ENCODE measurements at places on chromosomes 1 and 21. TPM values are rescaled to one million over a fixed set of nuclear protein-coding genes. Genes with fewer than 3 reads are reported as not detected.

DNA sequence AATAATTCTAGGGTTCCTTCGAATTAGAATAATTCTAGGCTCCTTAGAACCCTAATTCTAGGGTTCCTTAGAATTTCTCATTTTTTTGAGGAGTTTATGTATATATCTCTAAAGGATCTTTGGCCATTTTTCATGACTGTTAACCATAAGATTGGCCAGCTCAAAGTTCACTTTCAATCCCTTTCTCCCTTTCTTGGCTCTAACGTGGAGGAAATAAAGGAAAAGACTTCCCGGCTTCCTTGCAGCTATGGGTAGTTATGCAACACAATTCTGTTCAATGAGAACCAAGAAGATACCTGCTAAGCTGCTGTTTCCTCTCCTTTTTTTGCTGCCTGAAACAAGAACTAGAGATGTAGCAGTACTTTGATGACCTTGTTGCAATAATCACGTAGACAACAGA is 27.2 kb downstream of the SLC35A3 start:
- DNase-seq = no peak

- DNase-seq = no peak
Measured at GRCh38 chr1:15180189-15180588, 26.6 kb downstream of the TMEM51 start.

GRCh38 chr1:210920258-210920657 is 213.7 kb downstream of the KCNH1 start:
- DNase-seq = no peak

- no peak for DNase-seq
Measured at GRCh38 chr1:119594376-119594775, 53.7 kb downstream of the ZNF697 start.

GRCh38 chr1:97778718-97779117 is 142.1 kb downstream of the DPYD start:
- DNase-seq = no peak

- DNase-seq = peak; percentile 7
Measured at GRCh38 chr1:7127322-7128075, 342.2 kb downstream of the CAMTA1 start.

GRCh38 chr1:224266915-224267856 is 62.8 kb downstream of the NVL start:
- no peak for DNase-seq

DNA sequence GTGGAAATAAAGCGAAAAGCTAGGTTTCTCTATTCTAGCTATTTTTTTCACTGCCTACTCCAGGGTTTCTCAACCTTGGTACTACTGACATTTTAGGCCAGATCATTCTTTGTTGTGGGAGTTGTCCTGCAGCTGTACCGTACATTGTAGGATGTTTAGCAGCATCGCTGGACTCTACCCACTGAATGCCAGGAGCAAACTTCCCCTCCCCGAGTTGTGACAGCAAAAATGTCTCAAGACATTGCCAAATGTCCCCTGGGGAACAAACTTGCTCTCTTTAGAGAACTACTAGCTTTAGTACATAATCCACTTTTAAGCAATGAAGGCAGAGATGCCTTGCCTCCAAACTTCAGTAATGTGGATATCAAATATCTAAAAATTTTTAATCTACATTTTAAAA is 122.8 kb downstream of the PLPPR5 start:
- DNase-seq = no peak

GRCh38 chr1:240732390-240732789 is 120.4 kb upstream of the GREM2 start:
- DNase-seq = no peak

GRCh38 chr1:31785947-31786290 is 21.8 kb upstream of the ADGRB2 start:
- DNase-seq = no peak

GRCh38 chr21:44716984-44717383 is 5.6 kb upstream of the TSPEAR start:
- no peak for DNase-seq

DNA sequence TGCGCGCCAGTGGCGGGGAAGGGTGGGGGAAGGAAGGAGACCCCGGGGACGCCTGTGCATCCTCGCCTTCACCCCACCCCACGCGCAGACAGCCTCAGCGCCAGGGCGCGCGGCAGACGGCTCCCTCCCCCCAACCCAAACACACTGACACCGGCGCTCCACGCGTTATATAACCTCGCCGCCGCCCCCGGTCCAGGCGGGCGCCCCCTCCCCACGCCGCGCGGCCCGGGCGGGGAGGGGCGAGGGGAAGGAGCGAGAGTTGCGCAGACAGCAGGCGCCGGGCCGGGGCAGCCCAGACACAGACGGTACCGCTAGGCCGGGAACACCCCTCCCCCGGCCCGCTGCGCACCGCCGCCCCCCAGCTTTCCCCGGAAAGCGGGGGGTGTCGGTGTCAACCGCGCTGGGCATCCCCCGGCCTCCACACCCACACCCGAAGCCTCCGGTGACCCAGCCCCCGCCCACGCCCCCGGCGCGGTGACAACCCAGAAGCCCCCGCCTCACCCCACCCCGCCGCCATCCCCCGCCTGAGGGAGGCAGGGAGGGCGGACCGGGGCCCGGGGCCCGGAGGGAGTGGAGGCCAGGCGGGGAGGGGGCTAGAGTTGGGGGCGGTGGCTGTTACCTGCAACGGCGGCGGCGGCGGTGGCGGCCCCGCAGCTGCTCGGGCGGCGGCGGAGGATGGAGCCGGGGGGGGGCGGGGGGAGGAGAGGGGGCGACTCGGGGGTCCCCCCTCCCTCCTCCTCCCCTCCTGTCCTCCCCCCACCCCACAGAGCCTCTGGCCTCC is 432 bp downstream of the AKT3 start:
- DNase-seq = peak; percentile 43

DNA sequence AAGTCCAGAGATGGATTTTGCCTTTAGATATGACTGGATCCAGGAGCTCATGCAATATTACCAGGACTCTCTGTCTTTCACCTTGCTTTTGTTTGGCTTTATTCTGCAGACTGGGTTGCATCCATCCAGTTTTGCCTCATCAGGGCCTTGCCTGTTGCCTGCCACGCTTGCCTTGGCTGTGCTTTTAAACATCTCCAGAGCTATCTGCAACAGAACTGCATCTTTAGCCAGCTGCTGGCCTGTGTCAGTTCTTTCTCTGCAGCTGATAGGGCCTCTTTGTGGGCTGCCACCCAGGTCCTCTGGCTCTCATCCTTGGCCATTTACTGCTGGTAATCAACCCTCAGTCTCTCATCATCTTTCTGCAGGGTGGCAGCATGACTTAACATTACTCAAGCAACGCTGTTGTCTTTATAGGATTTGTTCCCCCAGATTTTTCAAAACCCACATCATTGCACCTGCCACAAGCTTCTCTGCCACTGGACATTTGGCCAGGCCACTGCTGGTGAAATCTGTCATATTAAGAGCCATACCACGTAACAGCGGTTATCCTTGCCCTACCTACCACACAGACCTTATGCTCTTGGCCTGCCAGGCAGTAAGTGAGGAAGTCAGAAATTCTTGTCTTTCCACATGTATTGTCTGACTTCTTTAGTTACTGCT is 24.4 kb upstream of the HUNK start:
- no peak for DNase-seq

- DNase-seq = no peak
Measured at GRCh38 chr1:223008808-223009207, 134.2 kb downstream of the TLR5 start.

- no peak for DNase-seq
Measured at GRCh38 chr1:23035823-23036452, 16.7 kb downstream of the KDM1A start.

DNA sequence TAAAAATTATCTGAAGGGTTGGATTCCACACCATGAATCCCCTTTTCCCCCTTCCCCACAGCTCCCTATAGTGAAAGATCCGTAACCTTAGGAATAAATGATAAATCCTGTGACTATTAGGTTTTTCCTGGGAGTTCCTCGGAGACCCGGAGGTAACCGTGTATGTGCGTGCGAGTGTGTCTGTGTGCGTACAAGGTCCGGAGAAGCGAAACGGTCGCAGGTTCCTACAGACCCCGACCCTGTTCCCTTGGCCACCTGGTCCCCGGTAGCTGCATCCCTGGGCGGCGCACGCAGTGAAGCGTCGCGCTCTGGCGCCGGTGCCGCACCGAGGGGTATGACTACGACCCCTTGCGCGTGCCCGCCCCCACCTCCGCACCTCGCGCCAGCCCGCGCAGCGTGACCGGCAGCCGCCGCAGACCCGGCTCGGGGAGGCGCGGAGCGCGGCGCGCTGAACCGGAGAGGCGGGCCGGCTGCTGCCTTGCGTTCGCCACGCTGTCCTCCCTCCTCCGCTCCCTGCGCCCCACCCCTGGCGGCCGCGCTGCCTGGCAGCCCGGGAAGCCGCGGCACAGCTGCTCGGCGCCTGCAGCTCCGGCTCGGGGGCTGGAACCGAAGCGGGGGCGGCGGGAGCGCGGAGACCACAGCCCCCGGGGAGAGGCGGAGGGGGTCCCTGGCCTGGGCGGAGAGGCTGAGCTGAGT is at the start of gene AK5:
TSS of gene AK5 (plus strand) at position 529 of the 696 bp plus-strand sequence. CDS start 295 bp downstream, outside the sequence.
- DNase-seq = no peak

DNA sequence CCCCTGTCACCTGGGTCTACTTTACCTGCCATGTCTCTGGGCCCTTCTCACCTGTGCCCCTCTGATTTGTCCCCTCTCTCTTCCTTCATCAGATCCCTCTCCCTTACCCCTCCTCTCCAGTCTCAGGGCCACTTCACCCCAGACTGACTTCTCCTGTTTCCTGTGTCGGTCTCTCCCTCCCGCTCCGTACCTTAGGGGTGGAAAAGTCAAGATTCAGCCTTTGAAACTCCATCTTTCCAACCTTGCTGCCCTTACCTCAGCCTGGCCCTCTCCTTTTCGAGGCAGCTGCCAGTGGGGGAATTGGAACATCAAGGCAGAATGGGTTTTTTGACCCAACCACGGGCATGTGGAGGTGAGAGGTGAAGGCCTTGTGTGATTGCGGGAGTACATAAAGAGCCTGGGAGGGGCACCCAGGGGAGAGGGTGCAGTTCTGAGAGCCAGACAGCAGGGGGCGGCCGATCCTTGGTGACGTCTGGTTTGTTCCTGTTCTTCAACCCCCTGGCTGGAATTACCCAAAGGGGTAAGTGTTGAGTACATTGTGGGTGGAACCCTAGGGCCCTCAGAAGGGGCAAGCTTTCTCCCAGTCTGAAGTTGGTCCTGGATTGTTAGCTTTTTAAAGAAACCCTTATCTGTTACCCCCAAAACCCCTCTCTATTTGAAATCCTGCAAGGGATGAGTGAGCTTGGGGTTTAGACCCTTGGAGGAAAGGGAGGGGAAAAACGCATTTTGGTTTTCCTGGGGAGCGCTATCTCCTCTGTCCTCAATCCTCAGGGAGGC is 12.3 kb upstream of the DMBX1 start:
- DNase-seq = peak; percentile 79

DNA sequence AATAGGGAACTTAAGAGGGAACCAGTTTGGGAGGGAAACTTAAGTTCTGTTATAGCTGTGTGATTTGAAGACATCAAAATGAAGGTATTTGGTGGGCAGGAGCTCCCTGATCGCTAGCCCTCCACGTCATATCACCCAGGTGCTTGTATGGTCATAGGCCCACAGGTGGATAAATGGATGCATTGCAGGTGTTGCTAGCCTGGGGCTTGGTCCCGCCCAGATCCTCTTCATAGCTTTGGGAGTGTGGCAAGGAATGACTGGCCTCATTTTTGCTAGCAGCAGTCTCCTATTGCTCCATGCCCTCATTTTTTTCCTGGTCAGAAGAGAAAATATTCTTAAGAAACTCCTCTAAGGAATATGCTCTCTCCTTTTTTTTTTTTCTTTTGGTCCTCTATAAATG is 11.3 kb downstream of the GNPAT start:
- no peak for DNase-seq

DNA sequence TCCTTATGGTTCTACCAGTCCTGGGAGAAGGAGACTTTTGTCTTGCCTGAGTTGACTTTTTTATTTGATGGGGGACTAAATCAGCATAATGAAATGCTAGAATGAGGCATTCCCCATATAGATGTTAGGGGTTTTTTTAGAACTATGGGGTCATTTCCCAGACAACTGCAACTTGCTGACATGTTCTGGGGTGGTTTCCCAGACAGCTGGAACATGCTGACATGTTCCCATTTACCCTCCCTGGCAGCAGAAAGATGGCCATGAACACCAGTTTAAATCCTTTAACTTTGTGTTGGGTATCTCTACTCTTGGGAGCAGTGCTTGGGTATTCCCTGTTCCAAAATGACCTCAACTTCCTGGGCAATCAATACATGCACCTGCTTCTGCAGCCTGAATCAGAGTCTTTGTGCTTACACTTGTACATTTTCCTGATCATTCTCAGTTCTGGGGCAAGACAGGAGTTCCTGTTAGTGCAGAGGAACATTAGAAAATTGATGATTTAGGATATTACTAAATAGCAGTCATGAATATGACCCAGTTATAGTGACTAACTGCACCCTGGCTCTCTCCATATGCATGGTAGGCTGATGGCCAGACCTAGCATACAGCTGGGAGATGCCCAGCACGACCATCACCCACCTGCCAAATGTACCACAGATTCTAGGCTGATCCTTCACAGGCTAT is 75.4 kb upstream of the CD5L start:
- no peak for DNase-seq

- DNase-seq = no peak
Measured at GRCh38 chr1:175818929-175819328, 75.5 kb upstream of the TNR start.

DNA sequence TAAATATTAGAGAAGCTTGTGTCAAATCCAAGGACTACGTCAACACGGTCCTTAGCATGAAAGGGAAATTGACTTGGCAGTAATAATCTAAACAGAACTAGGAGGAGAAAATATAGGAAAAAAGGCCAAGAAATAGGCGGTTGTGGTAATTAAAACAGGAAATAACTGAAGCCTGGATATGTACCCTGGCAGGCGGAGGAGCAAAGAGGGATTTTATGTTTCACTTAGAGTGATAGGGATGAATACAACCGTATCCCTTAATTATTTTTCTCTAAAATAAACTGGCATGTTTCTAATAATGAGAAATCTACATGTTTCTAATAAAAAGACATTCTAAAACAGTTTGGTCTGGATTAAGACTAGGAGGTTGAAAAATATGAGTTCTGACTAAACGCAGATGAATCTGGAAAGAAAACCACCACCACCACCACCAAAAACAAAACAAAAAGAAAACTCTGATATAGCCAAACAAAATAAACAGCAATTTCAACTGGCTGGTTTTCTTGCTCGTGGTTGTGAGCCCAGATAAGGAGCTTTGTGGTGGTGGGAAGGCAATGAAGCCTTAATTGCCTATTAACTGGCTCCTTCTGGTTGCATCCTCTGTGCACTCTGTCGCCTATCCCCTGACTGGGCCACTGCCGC is 334.2 kb upstream of the SNX7 start:
- no peak for DNase-seq

PADI2 gene
- 0.28 TPM for total RNA-seq

CHRM3 gene
- 4.3 TPM for total RNA-seq

PLPPR4 gene
- 0.23 TPM for total RNA-seq

EFNA3 gene
- total RNA-seq = 4.5 TPM

NPPA gene
- total RNA-seq = not detected

CFAP107 gene
- total RNA-seq = not detected

TSSK3 gene
- total RNA-seq = 0.84 TPM

TDRD5 gene
- total RNA-seq = not detected

CYP4Z1 gene
- 0.23 TPM for total RNA-seq

GNG5 gene
- total RNA-seq = 75.8 TPM

ZNF436 gene
- total RNA-seq = 22.9 TPM

Measured in adrenal gland (tissue), 19 donors.